ENCODE measurements at places on chromosomes 6 and 20.

GRCh38 chr6:43950731-43951062, 176.6 kb downstream of the MRPL14 start:
- no peaks in the 10 kb centered on the region for H3K27me3 ChIP-seq
- H3K36me3 ChIP-seq: no peaks in the 10 kb centered on the region
- no peak for DNase-seq
- no peak overlapping the region for H3K27ac ChIP-seq
- H3K4me3 ChIP-seq: no peak overlapping the region
- H3K4me1 ChIP-seq: no peaks in the 10 kb centered on the region

- peaks cover 2% of the 10 kb centered on the region for H3K4me1 ChIP-seq
- H3K27ac ChIP-seq: peak overlapping the region; percentile 63
- H3K36me3 ChIP-seq: no peaks in the 10 kb centered on the region
- H3K4me3 ChIP-seq: no peak overlapping the region
- no peaks in the 10 kb centered on the region for H3K27me3 ChIP-seq
- DNase-seq: no peak
Observed at GRCh38 chr20:44170816-44171410, 16.1 kb downstream of the JPH2 start.

GRCh38 chr6:153947808-153948447, 91.1 kb upstream of the OPRM1 start:
- H3K4me3 ChIP-seq: no peak overlapping the region
- H3K4me1 ChIP-seq: no peaks in the 10 kb centered on the region
- H3K27me3 ChIP-seq: no peaks in the 10 kb centered on the region
- H3K36me3 ChIP-seq: no peaks in the 10 kb centered on the region

DNA sequence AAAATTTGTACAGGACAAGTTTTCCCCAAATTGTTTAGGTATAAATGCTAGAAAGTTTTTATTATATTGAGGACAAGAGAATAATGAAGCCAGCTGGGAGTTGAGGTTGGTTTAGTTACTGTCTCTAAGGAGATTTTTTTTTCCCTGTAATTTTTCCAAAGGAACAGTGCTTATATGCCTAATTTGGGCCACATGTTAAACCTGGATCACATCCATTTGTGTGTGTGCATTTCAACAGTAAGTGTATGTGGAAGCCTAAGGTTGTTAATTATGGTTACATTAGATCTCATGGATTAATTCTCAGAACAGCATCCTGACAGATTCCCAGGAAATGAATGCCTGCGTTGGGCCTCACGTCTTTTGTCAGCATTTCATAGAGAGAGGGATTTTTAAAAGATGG, 4.5 kb downstream of the IGF2R start:
- DNase-seq: no peak
- H3K27ac ChIP-seq: peak overlapping the region; percentile 41
- H3K36me3 ChIP-seq: no peaks in the 10 kb centered on the region
- H3K4me3 ChIP-seq: no peak overlapping the region
- no peaks in the 10 kb centered on the region for H3K27me3 ChIP-seq
- H3K4me1 ChIP-seq: peaks cover 31% of the 10 kb centered on the region

All from esophagus squamous epithelium (tissue), 5 donors.